ENCODE measurements at places on chromosomes 4 and X. TPM values are rescaled to one million over a fixed set of nuclear protein-coding genes. Genes with fewer than 3 reads are reported as not detected.

Gene NDUFA1
- polyA plus RNA-seq = 512 TPM

Gene MAGEA8
- not detected for polyA plus RNA-seq

Gene ADAMTS3
- polyA plus RNA-seq = 0.56 TPM

Gene CXCR3
- polyA plus RNA-seq = 0.24 TPM

GRCh38 chrX:55135171-55135570 lies 46.4 kb downstream of the PAGE2 start:
- DNase-seq = no peak

- no peak for DNase-seq
Measured at GRCh38 chrX:69027181-69028005, 137.9 kb downstream of the PJA1 start.

DNA sequence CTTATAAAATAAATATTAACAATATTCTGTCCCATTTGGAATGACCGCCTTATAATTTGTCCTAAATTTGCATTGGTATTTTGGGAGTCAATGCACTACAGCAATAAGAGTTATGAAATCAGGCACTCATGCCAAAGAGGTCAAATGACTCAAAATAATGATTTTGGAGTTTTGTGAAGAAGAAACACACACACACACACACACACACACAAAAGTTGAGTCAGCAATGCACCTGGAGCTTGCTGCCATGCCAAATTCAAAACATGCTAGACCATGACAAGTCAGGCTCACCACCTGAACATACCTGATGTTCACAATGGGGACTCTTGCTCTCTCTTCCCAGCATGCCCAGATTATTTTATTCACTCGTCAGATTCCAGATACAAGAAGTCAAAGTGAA lies 56.7 kb downstream of the PROM1 start:
- no peak for DNase-seq

- DNase-seq = no peak
Measured at GRCh38 chr4:140071806-140072205, 82.2 kb downstream of the MAML3 start.

DNA sequence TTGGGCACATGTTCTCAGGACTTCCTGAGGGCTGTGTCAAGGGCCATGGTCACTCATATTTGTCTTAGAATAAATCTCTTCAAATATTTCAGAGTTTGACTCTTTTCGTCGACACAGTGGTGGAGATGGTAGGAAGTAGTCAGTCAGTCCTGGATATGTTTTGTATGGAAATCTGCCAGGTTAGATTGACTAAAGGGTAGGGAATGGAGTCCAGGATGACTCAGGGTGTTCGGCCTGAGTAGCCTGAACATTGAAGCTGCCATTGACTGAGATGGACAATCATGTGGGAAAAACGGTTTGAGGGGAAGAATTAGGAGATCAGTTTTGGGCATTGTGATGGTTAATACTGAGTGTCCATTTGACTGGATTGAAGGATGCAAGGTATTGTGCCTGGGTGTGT lies 177.1 kb upstream of the CENPE start:
- no peak for DNase-seq
